ENCODE measurements at places on chromosomes 3 and 15.
A peak's percentile ranks its signal among the peaks of the same experiment; 100 is the strongest.

DNA sequence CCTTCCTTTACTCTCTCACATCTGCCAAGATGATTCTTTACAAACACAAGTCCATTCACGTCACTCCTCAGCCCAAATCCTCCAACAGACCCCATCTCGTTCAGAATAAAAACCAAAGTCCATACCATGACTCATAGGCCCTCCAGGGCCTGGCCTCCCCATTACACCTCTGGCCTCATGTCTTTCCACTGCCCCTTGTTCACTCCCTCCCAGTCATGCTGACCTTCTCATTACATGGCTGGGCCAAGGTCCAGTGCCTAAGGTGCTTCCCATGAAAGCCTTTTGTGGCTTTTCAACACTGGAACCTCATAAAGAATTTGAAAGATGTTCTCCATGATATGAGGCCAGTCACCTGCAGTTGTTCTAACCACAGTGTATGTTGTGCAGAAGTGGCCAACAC lies 44.5 kb downstream of the NEK10 start:
- DNase-seq: no peak

- DNase-seq: no peak
These were observed 4.0 kb upstream of the CFAP100 start for GRCh38 chr3:126390751-126391150.

- peak; percentile 37 for DNase-seq
These were observed 940 bp downstream of the BOC start for GRCh38 chr3:113212150-113212843.

- DNase-seq: no peak
These were observed 3.0 kb downstream of the PPM1L start for GRCh38 chr3:160758929-160759577.

DNA sequence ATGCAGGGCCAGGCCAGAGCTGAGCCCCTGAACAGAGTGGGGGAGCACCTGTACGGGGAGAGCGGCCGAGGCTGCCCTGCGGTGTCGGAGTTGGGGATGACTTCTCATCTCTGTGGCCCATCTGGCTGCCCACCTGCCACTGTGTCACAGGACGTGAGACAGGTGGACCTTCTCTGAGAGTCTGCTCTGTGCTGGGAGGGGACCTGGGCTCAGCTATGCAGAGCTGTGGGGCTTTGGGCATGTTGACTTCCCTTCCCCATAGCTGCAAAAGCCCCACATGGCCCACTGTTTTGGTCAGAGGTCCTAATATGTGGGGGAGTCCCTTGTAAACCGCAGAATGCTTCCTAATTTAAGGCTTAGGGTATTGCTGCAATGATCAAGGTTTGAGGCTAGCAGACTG lies 68.0 kb upstream of the TRPM1 start:
- no peak for DNase-seq

GRCh38 chr15:44535523-44536301 lies 1.2 kb upstream of the EIF3J start:
- DNase-seq: no peak

- DNase-seq: no peak
These were observed 83.9 kb upstream of the MYO5C start for GRCh38 chr15:52379395-52380106.
